HEK293T (cell line): ENCODE measurements at places on chromosomes 11 and 22.

GRCh38 chr11:115267238-115267781 lies 236.9 kb downstream of the CADM1 start:
- no peak for DNase-seq

DNA sequence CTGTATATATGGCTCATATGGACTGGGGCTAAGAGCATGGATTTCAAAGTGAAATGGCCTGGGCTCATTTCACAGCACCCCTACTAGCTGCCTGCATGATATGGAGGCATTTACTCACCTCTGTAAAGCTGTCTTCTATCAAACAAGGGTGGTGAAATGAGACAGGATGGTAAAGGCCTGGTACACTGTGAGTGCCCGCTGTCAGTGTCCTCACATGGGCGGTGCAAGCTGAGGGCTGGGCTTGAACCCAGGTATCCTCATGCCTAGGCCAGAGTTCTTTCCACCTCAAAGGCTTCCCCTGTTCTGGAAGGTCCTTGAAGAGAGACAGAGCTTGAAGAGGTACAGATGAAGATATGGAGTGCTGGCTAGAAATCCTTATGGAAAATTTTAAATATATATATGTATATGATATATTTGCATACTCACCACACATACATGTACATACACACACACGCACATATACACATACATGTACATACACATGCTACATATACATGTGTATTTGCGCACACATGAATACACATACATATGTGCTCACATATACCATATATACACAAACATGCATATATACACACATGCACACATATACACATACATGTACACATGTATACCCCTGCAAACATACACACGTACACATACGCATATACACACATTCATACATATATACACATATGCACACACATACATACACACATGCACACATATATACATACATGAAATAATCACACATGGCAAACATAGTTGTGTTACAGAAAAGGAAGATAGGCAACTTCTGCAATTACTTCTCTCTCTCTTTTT lies 44.7 kb downstream of the MICAL2 start:
- DNase-seq, result no peak

DNA sequence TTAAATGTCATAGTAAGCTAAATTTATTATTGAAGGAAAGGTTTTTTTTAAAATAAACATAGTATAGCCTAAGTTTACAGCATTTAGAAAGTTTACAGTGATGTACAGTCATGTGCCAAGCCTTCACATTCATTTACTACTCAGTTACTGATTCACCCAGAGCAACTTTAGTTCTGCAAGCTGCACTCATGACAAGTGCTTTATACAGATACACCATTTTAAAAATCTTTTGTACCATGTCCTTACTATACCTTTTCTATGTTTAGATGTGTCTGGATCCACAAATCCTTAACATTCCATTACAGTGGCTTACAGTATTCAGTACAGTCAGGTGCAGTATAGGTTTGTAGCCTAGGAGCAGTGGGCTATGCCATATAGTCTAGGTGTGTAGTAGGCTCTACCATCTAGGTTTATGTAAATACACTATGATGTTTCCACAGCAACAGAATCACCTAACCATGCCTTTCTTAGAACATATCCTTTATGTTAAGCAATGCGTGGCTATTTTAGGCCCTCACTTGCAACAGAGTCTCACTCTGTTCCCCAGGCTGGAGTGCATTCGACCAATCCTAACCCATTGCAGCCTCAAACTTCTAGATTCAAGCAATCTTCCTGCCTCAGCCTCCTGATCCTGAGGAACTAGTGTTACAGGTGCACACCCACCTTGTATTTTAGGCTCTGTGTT lies 79.5 kb upstream of the SLC25A18 start:
- DNase-seq, result no peak

DNA sequence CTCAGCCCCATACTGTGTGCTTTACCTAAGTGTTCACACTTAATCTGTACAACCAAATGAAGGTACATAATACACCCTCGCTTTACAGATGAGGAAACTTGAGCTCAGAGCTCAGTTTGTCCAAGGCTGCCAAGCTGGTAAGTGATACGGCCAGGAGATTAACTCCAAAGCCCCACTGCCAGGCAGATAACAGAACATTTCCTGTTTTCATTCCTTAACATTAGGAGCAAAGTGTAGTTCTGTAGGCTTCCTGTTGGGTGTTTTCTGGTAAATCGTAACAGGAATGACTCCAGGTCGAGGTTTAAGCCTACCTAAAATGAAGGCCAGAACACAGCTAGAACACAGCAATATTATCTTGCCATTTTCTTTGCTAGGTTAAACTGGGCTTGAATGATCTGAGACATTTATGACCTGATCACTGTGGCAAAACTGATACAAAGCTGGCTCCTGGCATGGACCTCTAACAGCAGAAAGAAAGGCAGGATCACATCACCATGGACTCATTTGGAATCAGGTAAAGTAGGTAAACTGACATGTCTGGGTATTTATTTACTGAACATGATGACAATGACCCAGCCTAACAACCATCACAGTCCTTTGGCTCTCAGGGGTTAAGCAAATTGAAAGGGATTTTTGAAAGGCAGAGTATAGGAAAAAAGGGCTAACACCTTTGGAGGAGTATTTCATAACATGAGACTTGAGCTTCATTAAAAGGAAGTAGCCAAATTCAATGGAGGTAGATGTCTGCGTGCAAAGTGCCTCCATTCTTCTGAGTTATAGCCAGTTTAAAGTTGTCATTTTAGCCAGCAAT lies 3.9 kb upstream of the NUP50 start:
- DNase-seq, result peak; percentile 22

DNA sequence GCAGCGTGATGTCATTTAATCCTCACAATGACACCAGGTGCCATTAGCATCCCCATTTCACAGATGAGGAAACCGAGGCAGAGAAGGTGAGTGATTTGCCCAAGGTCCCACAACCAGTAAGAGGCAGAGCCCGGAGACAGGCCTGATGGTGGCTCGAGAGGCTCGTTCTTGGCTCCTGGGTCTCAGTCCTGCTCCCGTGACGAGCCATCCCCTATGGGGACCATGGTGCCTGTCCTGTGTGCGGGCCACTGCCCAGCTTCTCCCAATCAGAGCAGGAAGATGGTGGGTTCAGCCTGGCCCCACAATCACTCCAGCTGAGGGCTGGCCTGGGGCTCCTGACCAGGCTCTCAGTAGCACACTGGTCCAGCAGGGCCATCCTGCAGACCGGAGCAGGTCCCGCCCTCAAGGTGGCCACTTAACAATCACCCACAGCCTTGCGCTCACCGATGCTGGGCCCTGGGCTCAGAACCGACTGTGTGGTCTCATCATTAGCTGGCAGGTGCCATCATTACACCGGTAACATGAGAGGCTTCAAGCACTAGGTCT lies 3.6 kb downstream of the ALDH3B1 start:
- no peak for DNase-seq

- no peak for DNase-seq
Observed at GRCh38 chr11:133928628-133929059, 28.1 kb downstream of the IGSF9B start.

DNA sequence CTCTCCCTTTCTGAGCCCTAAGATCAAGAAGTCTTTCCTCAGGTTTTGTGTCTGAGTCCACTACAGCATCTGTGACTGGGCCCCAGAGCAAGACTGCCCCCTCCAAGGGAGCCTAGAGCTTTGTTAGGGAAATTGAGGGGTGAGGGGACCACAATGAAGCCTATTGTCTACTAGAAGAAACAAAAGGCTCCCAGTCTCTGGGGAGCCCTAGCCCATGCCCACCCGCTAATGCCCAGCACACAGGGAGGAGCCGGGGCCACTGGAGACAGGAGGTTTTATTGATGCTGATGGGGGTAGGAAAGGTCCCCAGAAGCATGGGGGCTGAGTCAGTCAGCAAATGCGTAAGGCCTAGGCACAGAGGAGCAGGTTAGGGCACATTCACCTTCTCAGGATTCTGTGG lies 14.0 kb downstream of the RHOG start:
- DNase-seq, result no peak

DNA sequence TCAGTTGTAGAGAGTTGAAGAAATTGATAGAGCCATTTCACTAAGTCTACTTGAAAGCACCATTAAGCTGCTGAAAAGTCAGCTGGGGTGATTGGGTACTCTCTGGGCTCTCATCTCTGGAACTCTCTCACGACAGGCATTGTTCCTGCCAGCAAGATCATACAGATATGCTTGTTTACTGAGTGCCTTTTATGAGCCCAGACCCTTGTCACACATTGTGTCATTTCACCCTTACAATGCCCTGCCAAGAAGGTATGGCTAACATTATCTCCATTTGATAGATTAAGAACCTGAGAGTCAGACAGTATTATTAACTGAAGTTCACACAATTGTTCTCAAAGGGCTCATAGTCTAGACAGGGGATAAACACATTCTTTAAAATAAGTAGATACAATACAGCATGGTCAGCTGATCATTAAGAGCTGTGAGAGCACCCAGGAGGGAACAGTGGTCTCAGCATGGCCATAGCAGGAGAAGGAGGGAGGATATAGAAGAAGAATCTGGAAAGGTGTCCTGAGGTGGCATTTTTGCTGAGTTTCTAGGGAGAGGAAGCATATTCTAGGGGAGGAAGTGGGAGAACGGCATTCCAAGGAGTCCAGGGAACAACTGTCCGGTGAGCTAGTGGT lies 580.5 kb downstream of the INSC start:
- no peak for DNase-seq

DNA sequence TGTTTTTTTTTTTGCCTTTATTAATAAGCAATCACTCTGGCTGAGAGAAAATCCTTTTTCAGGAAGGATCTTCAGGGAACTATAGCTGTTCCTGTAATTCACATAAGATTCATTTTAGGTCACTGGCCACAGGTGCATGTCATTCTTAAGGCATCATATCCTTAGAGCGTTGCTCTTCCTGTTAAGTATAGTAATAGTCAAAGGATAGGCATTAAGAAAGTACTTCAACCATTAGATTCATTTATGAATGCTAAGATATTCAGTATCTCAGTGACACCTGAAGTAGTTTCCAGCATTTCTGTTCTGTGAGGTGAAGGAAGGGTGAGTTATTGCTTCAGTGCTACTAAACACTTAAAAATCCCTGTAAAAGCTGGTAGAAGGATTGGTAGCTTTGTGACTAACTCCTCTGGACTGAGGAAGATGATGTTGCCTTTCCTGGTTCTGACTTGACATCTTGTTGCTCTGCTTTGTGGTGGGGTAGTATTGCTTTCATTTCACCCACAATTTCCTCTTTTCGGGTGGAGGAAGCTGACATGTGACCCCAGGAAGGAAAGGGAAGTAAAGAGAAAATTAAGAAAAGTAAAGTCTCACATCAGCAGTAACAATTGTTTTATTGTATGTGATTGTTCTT lies 34.7 kb downstream of the RNF169 start:
- DNase-seq, result no peak

- DNase-seq, result peak; percentile 13
Observed at GRCh38 chr11:34926101-34926830, 9.8 kb downstream of the PDHX start.

DNA sequence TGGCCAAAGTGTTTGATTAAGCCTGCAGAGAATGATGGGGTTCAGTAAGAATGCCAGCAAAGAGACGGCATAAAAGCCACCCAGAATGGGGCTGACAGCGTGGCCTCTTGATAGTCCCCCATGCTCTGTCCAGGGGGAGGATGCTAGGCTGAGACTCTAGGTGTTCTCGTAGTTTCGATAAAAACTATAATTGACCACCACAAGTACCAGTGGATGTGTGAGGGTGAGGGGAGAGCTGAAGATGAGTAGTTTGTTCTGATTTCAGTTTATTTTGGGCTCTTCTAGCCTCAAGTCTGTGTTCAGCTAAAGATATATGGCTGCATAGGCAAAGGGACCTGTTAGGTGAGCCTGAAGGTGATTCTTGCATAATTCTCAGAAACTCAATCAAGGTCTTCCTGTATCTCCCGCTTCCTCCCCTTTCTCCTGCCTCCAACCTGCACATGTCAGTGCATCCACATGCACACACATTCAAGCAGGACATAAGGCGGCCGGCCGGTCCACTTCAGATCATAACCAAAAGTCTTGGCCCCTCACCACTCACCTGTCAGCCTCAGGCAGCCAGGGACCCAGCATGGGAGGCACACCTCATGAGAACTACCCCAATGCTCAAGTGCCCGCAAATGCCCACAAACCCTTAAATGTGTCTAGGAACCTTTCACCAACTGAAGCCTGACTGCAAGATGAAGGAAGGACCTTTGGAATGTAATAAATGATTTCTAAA lies 31.2 kb downstream of the FLI1 start:
- no peak for DNase-seq

DNA sequence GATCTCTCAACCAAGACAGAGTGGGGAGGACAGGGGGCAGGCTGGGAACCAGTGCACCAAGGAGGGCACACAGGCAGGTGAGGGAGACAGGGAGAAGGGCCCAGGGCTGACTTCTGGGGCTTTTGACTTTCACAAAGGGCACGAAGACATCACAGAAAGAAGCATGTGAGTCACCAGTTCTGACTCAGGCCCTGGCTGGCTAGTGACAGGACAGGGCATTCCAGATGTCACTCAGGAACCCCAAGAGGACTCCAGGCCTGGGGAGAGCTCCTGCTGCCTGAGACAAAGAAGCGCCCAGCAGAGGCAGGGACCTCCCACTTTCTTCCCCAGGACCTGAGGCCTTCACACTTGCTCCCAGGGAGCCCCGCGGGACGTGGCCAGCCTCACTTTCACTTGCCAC lies 497.2 kb downstream of the BUD13 start:
- no peak for DNase-seq

DNA sequence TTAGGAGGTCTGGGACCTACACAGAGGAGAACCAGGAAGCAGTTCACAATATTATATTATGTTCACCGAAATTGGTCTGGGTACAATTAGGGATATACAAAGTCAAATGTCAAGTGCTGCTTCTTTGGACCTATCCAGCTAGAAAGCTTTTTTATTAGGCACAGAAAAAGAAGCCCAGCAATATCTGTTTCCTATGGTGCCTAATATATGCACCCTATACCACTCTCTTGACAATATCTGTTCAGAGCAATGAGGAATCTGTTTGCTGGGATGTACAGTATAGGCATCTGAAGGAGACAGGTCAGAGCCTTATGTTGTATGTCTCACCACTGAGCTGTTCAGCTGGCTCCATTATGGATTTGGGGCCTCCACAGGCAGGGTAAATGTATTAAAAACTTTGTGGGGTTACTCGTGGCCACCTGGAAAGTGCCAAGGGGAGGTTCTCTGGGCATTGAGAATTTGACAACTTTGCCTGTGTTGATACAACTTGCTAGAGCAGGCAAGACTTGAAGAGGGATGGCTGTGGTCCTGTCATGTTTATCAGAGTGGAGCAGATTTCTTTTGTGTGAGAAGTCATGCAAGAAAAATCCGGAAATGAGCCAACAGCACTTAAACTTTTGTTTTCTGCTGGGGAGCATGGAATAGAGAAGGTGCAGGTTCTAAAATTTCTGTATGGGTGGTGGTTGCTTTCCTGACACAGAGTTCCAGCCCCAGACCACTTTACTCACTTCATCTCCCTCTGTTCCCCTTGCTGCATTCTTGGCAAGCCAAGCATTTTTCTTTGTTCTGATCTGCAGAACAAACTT lies 10.1 kb downstream of the STIM1 start:
- no peak for DNase-seq
